ENCODE measurements at places on chromosomes 2 and 18. TPM values are rescaled to one million over a fixed set of nuclear protein-coding genes. Genes with fewer than 3 reads are reported as not detected.

DNA sequence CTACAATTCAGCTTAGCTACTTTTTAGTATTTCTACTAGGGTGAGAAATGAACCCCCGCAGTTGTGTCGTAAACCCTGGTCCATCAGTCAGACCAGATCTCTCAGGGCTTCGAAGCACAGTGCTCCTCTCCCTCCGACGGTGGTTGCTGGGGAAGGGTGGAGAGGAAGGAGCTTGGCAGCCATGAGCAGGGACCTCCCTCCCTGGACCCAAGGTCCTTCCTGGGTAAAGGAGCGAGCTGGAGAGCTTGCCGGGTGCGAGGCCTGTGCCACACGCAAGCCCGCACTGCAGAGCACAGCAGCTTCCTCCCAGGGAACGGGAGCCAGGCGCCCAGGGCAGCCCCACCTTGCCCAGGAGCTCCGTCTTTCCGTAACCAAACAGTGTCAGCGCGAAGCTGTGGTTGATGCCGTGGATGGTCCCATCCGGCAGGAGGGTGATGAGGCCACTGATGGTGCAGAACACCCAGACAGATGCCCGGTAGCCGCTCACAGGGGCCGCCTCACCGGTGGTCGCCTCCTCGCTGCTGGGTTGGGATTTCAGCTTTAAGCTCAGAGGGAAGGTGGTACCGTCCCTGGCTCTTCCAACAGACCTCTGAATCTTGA, 12.5 kb downstream of the PASK start:
- DNase-seq = no peak

DNA sequence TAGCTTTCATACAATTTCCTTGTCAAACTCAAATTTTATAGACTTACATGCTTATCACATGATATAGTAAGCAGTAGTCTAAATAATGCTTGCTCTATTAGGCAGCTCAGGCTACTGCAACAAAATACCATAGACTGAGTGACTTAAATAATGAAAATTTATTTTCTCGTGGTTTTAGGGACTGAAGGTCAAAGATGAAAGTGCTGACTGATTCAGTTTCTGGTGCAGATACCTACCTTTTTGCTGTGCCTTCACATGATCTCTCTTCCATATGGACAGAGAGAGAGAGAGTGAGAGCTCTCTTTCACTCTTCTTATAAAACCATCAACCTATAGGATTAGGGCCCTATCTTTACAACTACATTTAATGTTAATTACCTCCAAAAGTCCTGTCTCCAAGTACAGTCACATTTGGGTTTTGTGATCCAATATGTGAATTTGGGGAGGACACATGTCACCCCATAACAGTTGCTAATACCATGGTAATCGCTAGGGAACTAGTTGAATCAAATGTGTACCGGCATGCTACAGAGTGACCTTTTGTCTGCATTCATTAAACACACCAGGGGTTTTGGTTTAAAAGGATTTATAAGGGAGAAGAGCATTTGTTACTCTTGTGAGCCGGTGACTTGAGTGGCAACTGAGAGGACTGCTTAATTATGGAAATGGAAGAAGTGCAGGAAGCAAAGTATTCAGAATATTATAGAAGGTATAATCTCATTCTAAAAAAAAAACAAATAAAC, 723.4 kb upstream of the LRRTM4 start:
- DNase-seq = no peak

DNA sequence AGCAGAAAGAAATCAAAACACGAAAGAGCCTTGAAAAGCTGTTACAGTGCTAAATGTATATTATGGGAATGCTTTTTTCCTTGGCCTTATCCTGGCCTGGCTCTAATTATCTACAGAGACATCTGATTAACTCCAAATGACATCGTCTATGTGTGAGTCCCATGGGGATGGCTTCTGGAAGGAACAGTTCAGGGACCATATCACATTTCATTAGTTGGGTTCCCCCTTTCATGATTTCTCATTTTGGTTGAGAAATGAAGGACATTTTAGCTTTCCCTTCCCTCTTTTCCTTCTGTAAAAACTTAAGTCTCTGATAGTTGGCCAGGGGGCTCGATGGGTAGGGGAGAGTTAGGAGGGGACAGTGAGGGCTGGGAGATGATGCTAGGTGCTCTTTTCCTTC, 116.7 kb downstream of the PRKCE start:
- DNase-seq = no peak

- no peak for DNase-seq
Observed at GRCh38 chr2:167240671-167241070, 352.4 kb downstream of the XIRP2 start.

GRCh38 chr2:145070703-145071102, 550.8 kb upstream of the ZEB2 start:
- no peak for DNase-seq

DNA sequence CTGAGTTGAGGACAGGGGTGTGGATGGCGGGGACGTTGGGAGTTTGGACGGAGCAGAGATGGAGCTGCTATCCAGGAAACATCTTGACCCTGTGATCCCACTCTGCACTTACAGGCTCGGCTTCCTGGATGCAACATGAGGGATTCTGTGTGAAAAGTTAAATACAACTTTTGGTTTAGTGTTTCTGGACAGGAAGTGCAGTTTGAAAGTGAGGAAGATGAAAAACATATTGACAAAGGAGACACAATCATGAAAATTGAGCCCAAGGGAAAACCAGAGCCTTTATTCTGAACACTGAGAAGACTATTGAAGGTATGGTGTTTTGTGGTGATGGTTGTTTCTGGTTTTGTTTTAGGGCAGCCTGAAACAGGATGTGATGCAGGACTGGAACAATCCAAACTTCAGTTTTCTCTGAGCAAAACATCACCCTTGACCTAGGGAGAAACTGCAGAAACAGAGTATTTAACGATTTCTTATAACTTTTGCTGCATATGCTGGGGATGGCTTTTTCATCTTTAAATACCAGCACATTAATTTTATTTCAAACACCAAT, 76.5 kb upstream of the RFX8 start:
- no peak for DNase-seq

DNA sequence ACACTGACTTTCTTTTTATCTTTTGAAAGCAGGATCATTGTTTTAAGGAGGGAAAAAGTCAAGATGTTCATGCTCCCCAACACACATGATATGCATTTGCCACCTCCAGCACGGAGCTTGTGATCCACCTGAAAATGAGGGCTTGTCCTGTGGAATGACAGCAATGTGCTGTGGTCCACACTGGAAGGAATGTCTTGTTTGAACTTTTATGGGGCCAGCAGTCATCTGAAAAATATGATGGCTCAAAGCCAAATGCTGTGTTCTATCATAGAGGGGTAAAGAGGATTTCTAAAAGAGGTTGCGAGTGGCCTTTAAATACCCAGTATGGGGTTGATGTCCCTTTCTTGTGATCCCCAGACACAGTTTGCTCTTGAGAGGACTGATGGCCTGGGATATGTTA, 226.5 kb upstream of the SPRED2 start:
- DNase-seq = no peak

DNA sequence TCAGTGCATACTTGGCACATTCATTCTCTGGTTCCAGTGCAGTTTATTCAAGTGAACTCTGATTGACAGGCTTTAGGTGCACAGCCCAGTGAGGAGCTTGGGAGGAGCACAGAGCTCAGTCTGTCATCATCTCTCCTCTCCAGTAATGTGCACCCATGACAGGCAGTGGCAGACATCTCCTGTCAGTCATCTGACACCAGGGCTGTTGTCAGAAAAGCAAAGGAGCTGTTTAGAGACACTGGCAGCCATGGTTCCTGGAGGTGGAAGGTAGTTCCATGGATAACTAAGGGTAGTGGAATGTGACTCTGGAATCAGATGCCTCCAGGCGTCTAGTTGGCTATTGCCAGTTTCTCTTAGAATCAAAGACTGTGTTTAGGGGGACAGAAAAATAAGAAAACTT, 308.8 kb downstream of the DCDC2C start:
- no peak for DNase-seq

- DNase-seq = no peak
Observed at GRCh38 chr18:36185157-36185556, 2.1 kb upstream of the MOCOS start.

DNA sequence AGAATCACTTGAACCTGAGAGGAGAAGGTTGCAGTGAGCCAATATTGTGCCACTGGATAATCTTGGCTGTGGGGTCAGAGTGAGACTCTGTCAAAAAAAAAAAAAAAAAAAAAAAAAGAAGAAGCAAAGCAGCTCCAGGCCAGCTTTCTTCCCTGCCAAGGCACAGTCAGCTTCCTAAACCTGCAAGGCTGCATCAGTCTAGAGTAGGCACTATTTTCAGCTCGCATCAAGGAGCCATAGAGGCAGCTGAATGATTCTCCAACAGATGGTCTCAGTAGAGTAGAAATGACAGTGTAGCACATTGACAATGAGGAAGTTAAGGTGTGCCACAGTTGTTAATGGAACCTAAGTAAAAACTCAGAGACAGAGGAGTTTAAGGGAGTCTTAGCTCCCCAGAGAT, 35.6 kb downstream of the BMP10 start:
- no peak for DNase-seq

- no peak for DNase-seq
Observed at GRCh38 chr2:121246704-121247255, 38.2 kb downstream of the TFCP2L1 start.

- DNase-seq = no peak
Observed at GRCh38 chr2:82485701-82486100, 1973.4 kb downstream of the SUCLG1 start.

DNA sequence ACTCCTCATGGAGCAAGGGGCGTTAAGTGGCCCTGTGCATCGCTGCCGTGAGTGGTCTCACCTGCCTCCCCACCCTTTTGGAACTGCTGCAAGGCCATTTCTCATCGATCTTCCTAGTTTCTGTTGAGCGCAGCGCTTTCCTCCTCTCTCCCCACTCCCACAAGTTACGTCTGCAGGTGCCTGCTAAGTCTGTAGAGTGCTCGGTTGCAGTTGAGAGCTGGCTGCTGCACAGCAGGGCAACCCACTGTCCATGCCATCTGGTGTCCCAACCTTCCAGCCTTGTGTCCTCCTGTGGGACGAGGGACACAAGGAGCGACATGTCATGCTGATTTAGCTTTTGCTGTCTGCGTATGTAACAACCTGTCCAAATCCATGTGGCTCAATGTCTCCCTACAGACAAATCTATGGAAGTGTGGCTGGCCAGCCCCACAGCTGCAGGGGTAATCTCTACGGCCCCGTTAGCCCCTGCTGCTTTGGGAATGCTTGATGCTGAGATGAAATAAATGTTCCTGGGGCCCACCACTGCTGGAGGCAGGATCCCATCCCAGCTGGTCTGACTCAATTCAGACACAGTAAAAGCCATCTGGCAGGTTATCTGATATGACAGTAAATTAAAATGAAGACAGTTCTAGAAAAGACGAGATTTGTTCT, 68.1 kb upstream of the TCF7L1 start:
- DNase-seq = no peak

- no peak for DNase-seq
Observed at GRCh38 chr2:134819334-134819733, 19.1 kb upstream of the ACMSD start.

- no peak for DNase-seq
Observed at GRCh38 chr2:67057901-67058703, 339.0 kb upstream of the ETAA1 start.

DNA sequence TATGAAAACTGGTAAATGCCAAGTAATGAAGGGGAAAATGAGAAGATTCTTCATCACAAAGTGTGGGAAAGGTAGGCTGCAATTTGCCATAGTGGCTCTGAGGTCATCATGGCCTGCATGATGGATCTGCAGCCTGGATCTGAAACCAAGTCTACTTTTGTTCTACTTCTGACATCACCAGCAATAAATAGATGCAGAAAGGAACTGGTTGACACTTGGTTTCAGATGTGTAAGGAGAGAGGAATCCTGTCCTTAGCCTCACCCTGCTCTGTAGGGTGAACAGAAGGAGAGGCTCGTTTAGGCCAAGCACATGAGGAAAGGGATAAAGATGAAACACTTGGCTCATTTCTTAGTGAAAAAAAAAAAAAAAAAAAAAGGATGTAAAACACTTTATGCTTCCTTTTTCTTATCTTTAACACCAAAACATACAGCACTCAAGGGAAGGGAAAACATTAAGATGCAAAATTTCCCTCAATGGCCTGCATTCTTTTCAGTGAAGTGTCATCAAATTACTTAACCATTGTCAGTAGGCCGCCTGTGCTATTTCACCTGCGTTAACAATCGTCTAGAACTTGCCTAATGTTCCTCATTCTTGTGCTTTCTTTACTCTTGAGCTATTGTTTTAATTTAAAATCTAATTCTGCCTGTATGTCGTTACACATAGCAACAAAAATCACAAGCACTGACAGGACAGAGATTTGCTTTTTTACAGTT, 3.9 kb downstream of the NEB start:
- DNase-seq = no peak

- DNase-seq = no peak
Observed at GRCh38 chr2:173750353-173750801, 214.8 kb downstream of the SP3 start.

GRCh38 chr2:179442206-179442605, 177.6 kb upstream of the SESTD1 start:
- no peak for DNase-seq

DNA sequence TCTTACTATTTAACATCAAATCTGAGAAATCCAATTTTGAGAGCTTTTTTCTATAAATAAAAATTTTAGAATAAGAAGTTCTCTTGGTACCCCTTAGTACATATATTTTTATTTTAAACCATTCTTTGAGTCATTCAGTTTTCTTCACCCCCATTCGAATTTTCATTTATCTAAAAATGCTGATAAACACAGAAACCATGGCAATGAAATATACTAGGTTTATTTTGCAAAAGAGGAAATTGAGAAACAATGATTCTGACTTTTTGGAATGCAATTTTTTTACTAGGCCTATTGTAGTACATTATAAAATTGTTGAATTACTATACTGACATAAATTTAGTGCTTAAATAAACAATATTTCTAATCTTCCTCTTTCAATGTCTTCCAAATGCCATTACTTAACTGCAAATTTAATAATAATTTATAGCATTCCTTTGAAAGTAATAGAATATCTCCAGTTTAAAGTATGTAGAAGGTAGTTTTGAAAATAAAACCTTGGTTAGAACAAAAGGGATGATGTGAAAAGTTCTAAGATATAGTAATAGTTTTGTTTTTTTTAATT, 46.3 kb downstream of the TANK start:
- DNase-seq = no peak

GRCh38 chr2:61055557-61055956, 10.1 kb upstream of the SANBR start:
- no peak for DNase-seq

- peak; percentile 43 for DNase-seq
Observed at GRCh38 chr18:70047931-70048603, 100.4 kb upstream of the CD226 start.

- DNase-seq = no peak
Observed at GRCh38 chr2:140247451-140248195, 1467.4 kb upstream of the NXPH2 start.

GRCh38 chr18:29251681-29252080, 1074.8 kb upstream of the CDH2 start:
- no peak for DNase-seq

SCYGR4 gene
- total RNA-seq = not detected

SLC9A4 gene
- not detected for total RNA-seq

SCN7A gene
- 12.7 TPM for total RNA-seq

ATP5F1A gene
- total RNA-seq = 1,758 TPM

UGT1A3 gene
- total RNA-seq = not detected

EFEMP1 gene
- 29.4 TPM for total RNA-seq

EVX2 gene
- not detected for total RNA-seq

UCN gene
- 1.4 TPM for total RNA-seq

MATN3 gene
- not detected for total RNA-seq

TTC27 gene
- total RNA-seq = 18.1 TPM

SLC14A1 gene
- total RNA-seq = 23.9 TPM

SP110 gene
- 7.1 TPM for total RNA-seq
